Stimulated activated CD4-positive, alpha-beta T cell treated with anti-CD3 and anti-CD28 coated beads, Interleukin-2, amount 100 ng/mL, for 24 hours (primary cell): ENCODE measurements at places on chromosomes 2 and 18.

GRCh38 chr2:27241761-27242613 lies 20.9 kb downstream of the SLC30A3 start:
- DNase-seq = no peak

DNA sequence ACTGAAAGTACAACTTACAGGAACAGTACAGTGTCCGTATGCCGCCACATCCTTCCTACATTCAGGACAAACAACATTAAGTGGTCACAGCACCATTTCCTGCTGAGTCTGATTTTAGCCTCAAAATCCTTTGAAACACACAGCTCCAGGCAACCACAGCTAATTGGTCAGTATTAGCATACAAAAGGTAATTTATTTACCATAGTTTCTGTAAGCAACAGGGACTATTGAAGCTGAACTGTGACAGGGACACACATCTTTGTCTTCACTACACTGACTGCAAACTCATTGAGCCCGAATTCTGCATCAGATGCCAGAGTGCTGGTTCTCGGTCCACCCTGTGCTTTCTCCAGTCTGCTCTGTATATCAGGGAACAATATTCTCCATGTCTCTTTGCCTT lies 151.8 kb downstream of the ST6GAL2 start:
- DNase-seq = no peak

DNA sequence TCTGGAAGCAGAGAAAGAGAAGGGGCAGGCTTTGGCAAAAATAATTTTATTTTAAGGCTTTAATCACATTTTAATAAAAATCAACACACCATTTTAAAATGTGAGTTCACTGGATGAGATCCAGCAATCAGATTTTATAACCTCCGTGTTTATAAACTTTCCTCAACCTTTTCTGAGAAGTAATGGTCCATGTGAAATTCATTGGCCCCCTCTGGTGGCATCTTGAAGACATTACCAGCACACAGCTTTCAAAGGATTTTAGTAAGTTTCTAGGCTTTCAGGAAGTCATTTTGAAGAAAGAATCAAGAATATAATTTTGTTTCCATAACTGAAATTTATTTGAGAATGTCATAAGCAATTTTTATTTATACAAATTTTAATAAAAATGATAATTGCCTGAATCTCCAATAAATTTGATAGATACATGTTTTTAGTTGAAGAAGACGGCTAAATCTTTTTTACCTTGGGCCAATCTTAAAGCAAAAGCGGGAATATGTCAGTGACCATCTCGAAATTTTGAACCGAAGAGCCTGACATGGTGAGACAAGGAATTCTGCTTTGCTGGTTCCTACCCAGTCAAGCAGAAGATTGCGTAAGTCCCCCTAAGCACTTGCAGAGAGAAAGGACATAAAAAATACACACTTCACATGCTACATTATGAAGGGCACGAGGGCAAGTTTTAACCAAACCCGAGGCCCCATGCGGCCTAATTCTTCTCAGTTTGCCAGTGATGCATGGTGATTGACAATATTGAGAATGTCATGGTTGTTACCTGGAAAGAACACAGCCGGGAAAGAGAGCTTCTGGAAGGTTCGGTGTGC lies 128.4 kb upstream of the CBLN2 start:
- no peak for DNase-seq

GRCh38 chr2:219907011-219907365 lies 279.6 kb downstream of the SLC4A3 start:
- DNase-seq = no peak

- DNase-seq = no peak
Measured at GRCh38 chr2:187117483-187117882, 268.5 kb upstream of the ZSWIM2 start.
